ENCODE measurements at places on chromosomes 1 and 21.
A peak's percentile ranks its signal among the peaks of the same experiment; 100 is the strongest.

GRCh38 chr1:33123266-33123665, 42.3 kb downstream of the AZIN2 start:
- no peak for DNase-seq

DNA sequence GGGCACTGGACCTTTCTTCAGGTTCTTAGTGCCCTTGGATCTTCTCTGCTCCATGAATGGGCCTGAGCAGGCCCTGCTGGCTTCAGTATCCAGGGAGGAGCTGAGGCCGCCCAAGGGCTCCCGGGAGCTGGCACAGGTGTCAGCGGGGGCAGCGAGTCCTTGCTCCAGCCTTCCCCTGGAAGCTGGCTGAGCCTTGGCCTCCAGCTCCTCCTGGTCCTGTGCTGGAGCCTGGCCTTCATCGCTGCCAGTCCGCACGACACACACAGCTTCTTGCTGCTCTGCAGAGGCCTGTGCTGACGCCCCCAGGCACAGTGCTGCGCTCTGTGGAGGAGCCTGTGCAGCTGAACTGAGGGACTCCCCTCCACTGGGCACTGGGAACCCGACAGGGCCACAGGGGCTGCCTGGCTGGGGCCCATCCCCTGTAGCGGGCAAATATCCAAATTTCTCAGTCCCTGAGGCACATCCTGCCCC, 1.7 kb downstream of the SPOCD1 start:
- DNase-seq, result no peak

- no peak for DNase-seq
Observed at GRCh38 chr1:14371771-14372497, 226.6 kb upstream of the KAZN start.

DNA sequence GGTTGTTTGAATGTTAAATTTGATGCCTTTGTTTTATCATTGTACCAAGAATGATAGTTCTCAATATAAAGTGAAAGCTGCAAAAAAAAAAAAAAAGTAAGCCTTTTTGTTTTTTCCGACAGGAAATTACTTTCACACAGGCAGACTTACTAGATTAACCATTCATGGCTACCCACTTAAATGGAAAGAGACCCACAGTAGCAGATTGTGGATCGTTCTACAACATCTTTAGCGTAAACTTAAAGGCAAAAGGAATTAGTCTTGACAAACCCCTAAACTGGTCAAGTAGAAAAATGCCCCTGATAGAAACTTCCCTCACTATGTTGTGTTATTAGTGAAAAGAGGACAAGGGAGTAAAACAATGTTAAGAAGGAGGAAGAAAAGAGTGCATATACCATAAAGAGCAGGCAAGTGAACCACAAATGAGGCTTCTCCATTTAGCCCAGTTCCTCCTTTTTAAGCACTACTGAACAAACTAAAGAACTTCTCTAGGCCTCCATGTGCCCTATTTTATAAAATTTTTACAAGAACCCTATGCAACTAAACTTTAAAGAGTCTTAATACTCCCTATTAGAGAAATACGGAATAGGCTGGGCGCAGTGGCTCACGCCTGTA, 1560.3 kb downstream of the MRPL39 start:
- DNase-seq, result no peak

DNA sequence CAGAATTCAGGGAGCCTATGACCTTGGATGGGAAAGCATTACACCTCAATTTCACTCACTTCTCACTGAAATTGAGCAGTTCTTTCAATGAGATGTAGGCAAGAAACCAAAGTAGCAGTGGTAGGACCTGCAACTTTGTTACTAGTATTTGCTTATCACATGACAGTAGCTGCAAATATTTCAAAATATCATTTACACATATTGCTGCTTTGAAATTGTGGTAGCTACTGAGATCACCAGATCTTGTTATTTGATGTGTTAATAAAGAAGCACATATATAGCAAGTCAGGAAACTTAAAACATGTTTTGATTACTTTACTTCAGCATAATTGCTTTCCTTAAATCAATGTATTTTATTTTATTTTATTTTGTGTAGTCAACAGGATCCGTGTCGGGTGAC, 12.9 kb downstream of the LDLRAD2 start:
- DNase-seq, result no peak

DNA sequence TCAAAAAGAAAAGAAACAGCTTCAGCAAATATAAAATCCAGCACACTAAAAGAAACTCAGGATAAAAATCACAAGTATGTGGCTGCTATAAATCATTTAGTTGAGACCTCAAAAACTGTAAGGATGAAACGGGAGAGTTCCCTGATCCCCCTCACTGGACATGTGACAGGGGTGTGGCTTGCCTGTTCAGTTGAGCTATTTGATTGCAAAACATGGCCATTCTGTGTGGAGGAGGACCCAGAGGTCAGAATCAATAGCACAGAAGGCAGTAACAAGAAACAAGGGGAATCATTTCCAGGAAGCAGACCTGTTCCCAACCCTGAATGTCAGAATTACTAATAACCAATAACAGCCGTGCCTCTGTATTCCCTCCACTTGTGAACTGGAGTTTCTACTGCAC, 27.9 kb downstream of the RBM11 start:
- no peak for DNase-seq

GRCh38 chr1:180586671-180587155, 27.9 kb downstream of the OVAAL start:
- DNase-seq, result no peak

DNA sequence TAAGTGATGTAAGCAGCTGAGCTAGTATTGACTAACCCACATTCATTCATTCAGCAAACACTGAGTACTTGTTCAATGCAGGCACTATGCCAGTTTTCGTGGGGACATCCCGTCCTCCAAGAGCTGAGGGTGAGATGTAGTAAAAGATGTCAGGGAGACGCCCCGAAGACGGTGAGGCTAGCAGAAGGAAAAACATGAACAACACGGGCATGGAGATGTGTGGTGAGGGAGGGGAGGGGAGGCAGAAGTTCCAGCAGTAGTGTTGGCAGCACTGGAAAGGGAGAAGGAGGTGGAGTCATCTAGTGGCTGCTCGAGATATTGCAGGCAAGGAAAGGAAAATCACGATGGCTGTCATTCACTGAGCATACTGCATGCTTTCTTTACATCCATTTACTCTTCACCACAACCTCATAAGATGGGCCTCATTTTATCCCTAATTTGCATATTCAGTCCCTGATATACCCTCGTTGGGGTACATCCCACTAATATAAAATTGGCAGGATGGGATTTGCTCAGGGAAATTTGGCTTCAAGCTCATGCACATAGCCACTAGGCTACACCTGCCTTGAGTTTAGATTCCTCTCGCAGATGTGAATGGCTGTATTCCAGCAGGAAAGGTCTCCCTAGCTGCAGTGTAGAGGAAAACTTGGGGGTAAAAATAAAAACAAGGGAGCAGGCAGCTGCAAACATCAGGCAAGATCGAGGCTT, 14.5 kb downstream of the PDZK1IP1 start:
- DNase-seq, result peak; percentile 30

DNA sequence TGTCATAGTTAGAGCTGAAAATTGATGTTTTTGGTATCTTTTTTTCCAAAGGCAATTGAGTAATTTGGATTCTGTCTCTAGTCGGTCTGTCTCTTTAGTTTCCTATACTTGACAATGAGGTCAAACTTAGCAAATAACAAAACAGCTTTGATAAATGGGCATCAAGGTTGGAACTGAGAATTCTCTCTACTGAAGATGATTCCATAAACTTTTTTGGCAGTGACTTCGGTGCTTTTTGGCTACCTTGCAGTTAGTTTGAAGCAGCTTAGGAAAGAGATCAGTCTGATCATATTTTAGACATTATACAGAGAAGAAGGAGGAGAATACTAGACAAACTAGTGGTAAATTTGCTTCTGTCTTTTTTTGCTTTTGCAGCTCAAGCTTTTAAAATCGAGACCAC, 559 bp downstream of the VCAM1 start:
- DNase-seq, result no peak

- DNase-seq, result no peak
Observed at GRCh38 chr1:220877377-220878095, 1.7 kb upstream of the HLX start.

DNA sequence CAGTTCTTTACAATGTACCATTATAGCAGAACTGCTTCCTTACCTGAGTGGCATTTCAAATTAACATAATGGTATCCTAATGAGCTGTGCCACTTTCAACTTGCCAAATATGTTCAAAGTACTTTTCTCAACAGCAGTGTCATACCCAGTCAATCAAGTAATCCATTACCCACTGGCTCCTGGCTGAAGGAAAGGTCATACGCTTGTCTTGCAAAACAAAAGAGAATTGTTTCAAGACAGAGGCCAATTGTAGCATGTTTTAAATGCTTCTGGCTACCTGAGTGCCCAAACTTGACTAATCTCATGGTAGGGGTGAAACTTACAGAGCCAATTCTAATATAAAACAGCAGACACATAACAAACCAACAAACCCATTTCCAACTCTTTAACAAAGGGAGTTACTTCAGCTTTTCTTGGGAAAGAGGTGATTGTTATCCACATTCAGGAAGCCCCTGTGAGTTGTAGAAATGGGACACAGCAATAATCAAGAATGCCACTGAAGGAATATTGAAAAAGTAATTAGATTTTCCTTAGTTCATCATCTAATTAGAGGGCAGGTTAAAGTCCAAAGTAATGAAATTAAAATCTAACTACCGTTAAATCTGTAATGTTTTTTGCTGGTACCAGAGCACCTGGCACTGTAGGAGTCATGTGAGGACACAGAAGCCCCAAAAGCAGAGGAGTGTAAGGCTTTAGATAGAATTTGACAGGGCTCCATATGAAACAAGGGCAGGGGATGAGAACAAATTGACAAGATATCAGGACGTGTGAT, 241.9 kb downstream of the RWDD3 start:
- DNase-seq, result no peak

GRCh38 chr1:25568090-25568833, 24.9 kb downstream of the LDLRAP1 start:
- no peak for DNase-seq
